NCI-H187 (cell line): ENCODE measurements at places on chromosomes 12 and 14.
A peak's percentile ranks its signal among the peaks of the same experiment; 100 is the strongest.

GRCh38 chr12:50747817-50748216 lies 16.1 kb upstream of the ATF1 start:
- no peak for DNase-seq

DNA sequence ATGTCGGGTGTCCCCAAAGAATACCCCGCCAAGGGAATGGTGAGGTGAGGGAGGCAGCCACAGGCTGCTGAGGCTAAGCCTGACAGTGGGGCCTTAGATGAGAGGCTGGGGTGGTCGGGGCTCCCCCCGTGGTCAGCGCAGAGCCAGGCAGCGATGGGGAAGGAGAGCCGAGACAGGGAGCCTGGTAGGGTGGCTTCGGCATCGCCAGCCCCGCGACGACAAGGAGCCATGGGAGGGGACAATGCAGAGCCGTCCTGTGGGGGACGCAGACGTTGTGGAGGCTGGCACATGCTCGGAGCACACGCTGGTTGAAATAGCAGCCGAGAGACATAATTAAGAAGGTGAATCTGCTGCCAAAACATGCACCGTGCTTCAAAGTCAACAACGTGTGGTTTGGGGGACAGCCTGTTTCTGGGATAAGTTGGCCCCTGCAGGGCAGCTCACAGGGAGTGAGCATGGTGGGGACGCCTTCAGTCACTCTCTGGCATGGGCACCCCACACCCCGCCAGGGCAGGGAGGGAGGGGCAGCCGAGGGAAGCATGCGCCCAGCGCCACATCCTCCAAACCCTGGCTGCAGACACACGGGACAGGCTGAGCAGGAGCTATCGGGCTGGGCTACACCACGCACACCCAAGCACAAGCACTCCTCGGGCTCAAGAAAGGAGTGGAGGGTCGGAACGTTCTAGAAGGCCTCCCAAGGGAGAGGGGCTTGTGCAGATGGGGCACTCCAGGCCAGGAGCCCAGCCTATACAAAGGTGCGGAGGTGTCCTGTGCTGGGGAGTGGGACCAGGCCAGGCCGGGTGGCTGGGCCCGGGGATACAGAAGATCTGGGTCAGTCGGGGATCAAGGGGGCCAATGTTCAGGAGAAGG lies 66.6 kb upstream of the C14orf180 start:
- no peak for DNase-seq

- peak; percentile 87 for DNase-seq
Observed at GRCh38 chr12:124422142-124422569, 127.3 kb downstream of the RFLNA start.

GRCh38 chr12:4161718-4162117 lies 111.8 kb upstream of the CCND2 start:
- DNase-seq = no peak

GRCh38 chr14:21241218-21241819 lies 27.9 kb downstream of the HNRNPC start:
- no peak for DNase-seq

GRCh38 chr14:74437496-74438053 lies 11.6 kb upstream of the SYNDIG1L start:
- no peak for DNase-seq

GRCh38 chr12:20792971-20793370 lies 17.5 kb upstream of the SLCO1B3 start:
- no peak for DNase-seq

DNA sequence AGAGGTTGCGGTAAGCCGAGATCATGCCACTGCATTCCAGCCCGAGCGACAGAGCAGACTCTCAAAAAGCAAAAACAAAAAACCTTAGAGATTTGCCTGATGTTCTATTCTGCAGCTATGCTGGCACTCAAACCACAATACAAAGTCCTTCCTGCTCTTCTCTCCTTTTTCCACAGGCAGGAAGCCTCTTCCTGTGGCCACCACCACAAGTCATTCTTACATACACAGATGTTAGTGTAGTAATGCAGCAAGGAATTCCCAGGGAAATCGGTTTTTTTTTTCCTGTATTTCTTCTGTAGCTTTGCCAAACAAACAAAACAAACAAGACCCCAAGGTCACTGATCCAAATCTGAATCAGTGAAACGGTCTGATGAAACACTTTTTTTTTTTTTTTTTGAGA lies 104.3 kb downstream of the FIGNL2 start:
- no peak for DNase-seq

GRCh38 chr14:20612403-20612802 lies 21.2 kb upstream of the RNASE12 start:
- no peak for DNase-seq

GRCh38 chr12:1619587-1619986 lies 9.4 kb upstream of the WNT5B start:
- DNase-seq = no peak

- DNase-seq = no peak
Observed at GRCh38 chr14:24609655-24610344, at the start of gene GZMH. Gene GZMH, minus strand, starts transcription at chr14:24609685. Its CDS starts 72 bp downstream, at chr14:24609613.

- no peak for DNase-seq
Observed at GRCh38 chr12:79069009-79069408, 204.4 kb downstream of the SYT1 start.

- no peak for DNase-seq
Observed at GRCh38 chr14:101980700-101981099, 16.3 kb downstream of the DYNC1H1 start.

GRCh38 chr14:50820786-50821509 lies 10.0 kb downstream of the NIN start:
- no peak for DNase-seq

GRCh38 chr12:52149182-52149641 lies 42.6 kb downstream of the KRT80 start:
- no peak for DNase-seq

DNA sequence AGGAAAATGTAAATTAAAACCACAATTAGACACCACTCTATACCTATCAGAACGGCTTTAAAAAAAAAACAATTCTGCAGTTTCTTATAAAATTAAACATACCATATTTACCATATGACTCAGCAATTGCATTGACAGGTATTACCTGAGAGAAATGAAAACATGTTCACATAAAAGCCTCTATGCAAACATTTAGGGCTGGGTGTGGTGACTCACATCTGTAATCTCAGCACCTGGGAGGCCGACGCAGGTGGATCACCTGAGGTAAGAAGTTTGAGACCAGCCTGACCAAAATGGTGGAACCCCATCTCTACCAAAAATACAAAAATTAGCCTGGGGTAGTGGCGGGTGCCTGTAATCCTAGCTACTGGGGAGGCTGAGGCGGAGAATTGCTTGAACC lies 41.1 kb downstream of the SPTB start:
- DNase-seq = no peak

DNA sequence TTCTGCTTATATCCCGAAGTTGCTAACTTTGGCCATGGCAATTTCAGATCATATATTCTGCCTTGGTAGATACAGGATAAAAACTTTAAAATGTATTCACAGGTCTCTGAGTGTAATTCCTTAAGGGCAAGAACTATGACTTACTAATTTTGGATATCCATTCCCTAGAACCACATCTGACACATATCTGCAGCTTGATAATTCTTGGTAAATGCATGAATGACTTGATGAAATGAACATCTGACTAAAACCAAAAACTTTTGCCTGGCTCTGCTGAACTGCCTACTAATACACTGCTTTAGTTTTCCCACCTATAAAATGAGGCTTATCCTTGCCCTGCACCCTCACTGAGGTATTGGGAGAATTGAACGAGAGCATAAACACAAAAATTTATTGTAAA lies 32.2 kb downstream of the SLC25A21 start:
- no peak for DNase-seq

DNA sequence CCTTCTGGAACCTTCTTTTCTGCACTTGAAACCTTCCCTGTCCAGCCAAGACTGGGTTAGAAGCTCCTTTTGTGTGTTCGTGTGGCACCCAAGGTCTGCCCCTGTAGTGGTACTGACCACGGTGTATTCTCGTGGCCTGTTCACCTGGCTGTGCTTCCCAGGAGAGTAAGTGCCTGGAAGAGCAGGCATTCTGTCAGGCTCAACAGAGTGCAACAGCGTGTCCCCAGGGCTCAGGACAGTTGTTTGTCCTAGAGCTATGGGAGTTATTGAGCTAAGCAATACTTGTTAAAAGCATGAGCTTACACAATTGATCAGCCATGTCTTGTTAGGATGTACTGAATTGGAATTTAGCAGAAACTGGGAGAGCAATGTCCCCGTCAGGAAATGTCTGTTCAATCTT lies 12.9 kb upstream of the SLC38A2 start:
- DNase-seq = no peak

DNA sequence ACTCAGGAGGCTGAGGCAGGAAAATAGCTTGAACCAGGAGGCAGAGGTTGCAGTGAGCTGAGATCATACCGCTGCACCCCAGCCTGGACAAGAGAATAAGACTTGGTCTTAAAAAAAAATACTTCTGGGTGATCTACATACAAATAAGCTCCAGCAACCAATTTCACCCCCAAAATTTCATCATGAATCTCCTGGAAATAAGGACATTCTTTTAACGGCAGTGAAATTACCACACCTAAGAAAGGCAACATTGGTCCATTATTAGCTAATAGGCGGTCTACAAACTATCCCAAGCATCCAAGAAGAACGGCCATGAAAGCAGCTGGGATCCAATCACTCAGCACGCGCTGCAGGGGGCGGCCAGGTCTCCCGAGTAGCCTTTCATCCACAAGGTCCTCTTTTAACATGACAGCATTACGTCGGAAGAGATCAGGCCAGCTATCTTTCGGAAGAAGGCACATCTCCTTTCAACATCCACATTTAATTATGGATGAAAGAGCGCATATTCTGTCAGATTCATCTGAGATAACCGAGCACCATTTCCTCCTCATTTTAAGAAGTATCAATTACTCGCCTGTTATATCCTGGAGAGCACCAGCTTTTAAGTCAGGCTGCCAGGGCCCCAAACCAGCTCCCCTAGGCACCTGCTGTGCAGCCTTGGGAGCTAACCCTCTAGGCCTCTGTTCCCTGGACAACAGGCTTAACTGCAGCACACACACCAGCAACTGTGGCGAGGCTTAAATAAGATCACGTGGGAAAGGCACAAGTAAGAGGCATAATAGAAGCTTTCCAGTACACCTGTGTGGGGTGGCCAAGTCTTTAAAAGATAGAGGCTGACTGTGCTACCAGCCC lies 4.2 kb downstream of the SLC15A4 start:
- DNase-seq = no peak

- no peak for DNase-seq
Observed at GRCh38 chr14:42664190-42664589, 1057.5 kb downstream of the LRFN5 start.

- DNase-seq = no peak
Observed at GRCh38 chr12:122096591-122097149, 18.1 kb downstream of the MLXIP start.

DNA sequence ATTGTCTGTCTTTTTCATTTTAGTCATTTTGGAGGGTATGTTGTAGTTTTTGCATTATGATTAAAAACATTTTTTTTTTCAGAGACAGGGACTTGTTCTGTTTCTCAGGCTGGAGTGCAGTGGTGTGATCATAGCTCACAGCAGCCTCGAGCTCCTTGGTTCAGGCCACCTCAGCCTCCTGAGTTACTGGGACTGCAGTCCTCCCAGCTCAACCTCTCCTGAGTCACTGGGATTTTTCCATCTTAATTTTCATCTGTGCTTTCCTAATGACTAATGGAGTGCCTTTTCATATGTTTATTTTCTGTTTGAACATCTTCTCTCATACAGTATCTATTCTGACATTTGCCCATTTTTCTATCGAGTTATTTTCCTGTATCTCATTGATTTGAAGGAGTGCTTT lies 52.6 kb downstream of the DYRK2 start:
- no peak for DNase-seq

- no peak for DNase-seq
Observed at GRCh38 chr12:53208877-53209463, 1.9 kb upstream of the ITGB7 start.

DNA sequence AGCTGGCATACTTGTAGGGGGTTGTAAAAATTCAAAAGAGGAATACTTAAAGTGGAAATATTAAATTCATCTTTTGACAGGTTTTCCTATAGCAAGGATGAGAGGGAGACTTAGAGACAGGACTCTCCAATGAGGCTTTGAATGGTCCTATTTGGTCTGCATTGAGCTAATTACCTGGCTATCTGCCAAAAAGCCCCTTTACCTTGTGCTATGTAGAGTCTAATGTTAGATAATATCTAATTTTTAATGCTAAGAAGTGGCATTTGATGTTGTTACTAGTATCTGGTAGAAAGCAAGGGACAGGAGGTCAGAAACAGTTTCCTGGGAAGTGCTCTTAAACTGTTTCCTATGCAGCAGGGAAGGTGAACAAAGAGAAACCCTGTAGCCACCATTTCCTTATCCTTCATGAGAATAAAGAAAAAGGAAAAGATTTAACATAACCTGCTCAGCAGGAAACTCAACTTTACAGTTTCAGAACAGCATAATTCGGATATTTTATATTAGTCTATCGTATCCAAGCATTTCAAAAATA lies 550.0 kb downstream of the SOX5 start:
- no peak for DNase-seq

DNA sequence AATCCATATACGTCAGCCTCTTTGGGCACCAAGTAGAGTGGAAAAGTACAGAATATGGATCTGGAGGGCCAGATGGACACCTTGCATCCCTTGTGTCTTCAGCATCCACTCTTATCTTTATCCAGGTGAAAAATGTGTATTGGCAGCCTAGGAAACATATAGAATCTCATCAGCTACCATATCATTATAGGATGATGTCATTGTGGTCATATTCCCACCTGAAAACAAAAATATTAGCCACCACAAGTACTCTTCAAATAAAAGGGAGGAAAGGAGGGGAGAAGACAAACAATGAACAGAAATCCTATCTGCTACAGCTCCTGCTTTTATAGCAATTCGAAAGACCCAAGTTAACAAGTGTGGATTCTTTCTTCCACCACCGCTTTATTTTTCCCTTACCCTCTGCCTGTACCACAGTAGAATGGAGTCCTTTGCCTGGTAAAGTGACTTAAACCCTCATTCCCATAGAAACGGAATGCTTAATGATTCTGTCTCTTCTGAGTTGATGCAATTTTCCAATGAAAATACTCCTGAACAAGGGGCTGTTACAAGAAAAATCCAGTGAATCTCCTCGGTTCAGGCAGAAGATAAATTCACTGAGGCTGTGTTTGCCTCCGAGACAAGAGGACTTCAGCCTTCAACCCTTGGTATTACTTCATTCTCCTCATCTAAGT lies 13.8 kb upstream of the IL26 start:
- no peak for DNase-seq

DNA sequence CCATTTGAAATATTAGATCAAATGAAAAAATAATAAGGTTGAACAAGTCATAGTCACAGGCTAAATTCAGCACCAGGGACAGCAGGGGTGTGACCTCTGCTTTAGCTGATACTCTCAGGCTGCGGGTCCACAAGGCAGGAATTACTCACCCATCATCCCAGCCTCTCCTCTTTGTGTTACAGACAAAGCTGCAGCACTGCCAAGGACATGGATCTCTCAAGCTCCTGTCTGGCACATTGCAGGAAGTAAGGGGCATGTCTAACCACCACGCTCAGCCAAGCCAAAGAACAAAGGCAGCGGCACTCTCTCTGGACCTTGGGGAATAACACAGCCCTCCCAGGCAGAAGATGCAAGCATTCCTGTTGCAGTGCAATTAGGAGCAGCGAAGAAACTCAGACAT lies 783.8 kb downstream of the VRK1 start:
- DNase-seq = no peak

DNA sequence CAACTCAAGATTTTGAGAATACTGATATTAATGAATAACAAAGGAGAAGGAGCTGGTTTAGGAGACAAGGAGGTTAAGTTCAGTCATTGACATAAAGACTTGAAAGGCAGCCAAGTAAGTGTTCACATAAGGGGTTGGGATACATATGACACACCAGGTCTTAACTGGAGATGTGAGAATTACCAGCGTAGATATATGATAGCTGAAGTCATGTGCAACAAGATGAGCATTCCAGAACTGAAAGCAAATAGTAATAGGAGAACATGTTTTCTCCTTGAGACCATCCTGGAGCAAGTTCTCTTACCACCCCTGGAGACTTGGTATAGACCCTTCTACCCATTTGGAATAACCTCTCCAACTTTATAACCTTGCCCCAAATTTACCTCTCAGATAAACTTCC lies 43.3 kb upstream of the NPFF start:
- DNase-seq = no peak
